ENCODE measurements at places on chromosomes 11 and 22.

DNA sequence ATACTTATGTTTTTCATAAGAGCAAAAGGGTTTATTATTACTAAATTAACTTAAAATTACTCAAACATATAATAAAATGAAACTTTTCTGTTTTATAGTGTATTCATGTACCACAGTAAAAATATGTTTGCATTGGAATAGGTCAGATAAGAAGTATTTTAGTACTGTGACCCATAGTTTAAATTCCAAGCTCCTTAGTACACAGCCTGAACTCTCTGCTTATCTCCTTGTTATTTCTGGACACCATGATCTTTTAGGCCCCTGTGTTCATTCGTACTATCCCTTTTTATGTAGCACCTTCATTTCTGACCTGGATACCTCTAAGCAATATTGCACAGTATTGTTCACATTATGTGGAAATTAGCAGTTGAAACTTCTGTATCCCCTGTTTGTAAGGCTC is 296.7 kb upstream of the SYN3 start:
- DNase-seq = peak; percentile 66

DNA sequence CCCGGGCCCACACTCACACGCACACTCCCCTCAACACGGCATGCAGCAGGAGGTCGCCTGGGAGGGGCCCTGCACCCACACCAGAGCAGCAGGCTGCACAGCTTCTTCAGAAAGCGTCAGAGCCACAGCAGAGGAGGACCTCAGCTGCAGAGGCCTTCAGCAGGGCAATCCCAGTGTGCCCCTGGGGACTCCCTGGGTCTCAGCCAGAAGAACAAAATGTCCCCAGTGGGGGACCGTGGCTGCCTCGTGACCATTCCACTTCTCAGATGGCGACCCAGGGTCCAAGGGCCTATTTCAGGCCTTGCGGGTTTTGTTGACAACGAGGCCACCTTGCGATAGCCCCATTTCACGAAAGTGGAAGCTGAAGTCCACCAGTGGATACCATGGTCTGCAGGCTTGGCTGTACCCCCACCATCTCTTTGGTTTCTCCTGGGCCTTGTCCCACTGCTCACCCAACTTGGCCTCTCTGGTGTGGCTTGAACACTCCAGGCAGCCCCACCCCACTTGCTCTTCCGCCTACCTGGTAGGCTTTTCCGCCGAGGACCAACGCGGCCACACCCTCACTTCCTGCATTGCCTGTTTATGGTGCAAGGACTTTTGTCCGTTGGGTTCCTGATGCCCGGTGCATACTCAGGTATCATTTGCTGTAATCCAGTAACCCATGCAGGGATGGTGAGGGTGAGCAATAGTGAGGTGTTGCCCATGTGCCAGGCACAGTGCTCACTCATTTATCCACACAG is 38.1 kb downstream of the MB start:
- DNase-seq = no peak

GRCh38 chr11:77075425-77075905 is 8.7 kb downstream of the CAPN5 start:
- DNase-seq = no peak

GRCh38 chr11:112795142-112795815 is 165.9 kb upstream of the NCAM1 start:
- DNase-seq = peak; percentile 34

- DNase-seq = peak; percentile 49
These were observed 52.9 kb downstream of the UVRAG start for GRCh38 chr11:75867778-75868374.

DNA sequence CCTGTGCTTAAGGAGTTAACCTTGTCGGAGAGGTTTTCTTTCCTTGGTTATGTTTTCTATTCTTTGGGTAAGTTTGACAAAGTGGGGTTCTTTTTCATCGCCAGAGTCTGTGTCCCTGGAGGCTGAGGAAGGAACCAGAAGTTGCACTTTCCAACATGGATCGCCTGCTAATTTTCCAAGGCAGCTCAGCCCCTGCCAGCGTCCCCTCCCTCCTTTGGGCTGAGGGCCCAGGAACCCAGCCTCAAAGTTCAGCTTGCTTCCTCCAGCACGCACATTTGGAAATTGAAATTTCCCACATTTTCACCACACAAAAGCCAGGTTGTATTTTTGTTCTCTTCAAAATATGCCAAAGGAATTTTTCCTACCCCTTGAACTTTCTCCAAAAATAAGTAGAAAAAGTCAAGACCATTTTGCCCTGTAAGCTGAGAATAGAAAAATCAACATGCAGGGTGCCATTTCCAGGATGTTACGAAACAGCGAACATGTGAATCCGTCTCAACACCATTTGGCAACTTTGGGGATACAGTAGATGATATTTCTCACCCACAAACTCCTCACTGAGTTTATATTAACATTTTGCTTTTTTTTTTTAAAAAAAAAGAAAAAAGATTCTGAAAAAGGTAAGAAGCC is 343.5 kb downstream of the TENM4 start:
- no peak for DNase-seq

- DNase-seq = no peak
These were observed 207.2 kb upstream of the CTSC start for GRCh38 chr11:88544656-88545280.

GRCh38 chr11:28417601-28418323 is 309.6 kb downstream of the METTL15 start:
- DNase-seq = no peak

- peak; percentile 57 for DNase-seq
These were observed 103.2 kb downstream of the C11orf65 start for GRCh38 chr11:108364159-108364558.

DNA sequence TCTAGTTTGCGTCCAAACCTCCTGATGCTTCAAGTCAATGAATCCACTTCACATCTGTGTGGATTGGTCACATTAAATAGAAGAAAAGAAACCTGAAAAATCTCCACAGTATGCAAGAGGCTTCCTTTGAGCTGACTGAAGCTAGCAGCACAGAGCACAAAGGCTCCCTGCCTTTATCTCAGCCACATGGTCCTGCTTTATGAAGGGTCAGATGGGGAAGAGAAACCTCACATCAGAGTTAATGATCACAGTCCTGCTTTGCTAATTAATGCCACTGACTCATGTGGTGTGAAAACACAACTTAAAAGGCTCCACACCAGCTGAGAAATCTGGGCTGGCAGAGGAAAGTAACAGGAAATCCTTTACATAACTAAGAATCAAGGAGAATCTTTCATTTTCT is 1291.0 kb downstream of the LRRC4C start:
- DNase-seq = no peak

DNA sequence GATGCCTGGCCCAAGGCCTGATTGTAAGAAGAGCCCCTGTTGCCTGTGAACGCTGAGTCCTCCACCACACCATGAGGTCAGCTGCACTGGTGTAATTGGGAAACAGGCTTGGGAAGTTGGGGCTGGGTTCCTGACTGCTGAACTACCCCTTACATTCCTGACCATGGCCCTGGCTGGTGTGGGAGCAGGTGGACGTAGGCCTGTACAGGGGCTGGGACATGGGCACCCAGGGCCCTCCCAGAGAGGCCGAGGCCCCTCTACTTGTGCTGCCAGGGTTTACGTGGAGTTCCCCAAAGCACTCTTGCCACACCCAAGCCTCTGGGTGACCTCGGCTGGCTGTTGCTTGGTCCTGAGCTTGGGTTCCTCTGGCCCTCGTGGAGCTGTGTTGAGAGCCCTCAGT is 5.4 kb downstream of the RELT start:
- no peak for DNase-seq

- no peak for DNase-seq
These were observed 207.5 kb downstream of the TBC1D22A start for GRCh38 chr22:46969961-46970360.

GRCh38 chr22:49959782-49960158 is 802 bp upstream of the PIM3 start:
- peak; percentile 22 for DNase-seq

DNA sequence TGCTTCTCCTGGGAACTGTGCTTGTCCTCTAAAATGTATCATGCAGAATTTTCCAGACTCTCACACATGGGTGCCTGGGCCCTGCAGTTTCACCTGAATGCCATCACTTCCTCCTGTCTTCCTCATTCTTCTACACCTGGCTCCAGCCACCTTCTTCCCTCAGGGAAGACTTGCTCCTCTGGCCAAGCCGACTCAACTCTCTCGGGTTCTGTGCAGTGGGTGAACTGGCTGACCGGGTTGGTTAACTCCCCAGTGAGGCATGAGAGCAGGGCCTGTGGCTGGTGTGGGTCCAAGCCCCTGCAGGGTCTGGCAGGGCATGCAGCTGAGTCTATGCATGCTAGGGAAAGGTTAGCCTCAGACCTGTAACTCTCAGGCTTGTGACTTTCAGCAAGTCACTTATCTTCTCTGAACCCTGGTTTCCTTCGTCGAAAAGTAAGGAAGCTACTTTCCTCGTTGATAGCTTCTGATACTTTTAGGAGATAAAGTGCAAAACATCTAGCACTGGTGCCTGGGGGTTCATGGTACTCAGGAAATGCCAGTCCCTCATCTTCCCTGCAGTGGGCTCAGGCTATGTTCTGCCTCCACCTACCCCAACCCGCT is 11.9 kb downstream of the CD82 start:
- no peak for DNase-seq

GRCh38 chr11:65880844-65881421 is 1.3 kb downstream of the CTSW start:
- no peak for DNase-seq

GRCh38 chr11:9772218-9772617 is 108.3 kb downstream of the SWAP70 start:
- DNase-seq = no peak

GRCh38 chr11:65498042-65498726 is 661 bp upstream of the MALAT1 start:
- peak; percentile 67 for DNase-seq

DNA sequence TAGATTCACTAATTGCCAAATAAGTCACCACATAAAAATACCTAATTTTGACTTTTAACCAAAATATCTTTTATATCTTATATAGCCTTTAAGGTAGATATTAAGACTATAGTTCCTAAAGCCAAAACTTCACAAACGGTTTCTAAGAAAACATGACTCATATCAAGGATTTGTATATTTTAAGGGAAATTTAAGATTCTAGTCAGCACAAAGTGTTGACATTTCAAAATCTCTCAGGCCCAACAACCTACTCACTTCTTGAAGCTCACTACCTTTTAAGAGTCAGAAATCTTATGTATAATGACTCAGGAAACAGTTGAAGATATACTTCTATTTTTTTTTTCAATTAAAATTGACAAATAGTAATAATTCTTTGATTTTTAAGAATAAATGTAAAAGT is 221.9 kb downstream of the SBF2 start:
- peak; percentile 19 for DNase-seq

- no peak for DNase-seq
These were observed 441.0 kb downstream of the NTM start for GRCh38 chr11:131811383-131811782.

DNA sequence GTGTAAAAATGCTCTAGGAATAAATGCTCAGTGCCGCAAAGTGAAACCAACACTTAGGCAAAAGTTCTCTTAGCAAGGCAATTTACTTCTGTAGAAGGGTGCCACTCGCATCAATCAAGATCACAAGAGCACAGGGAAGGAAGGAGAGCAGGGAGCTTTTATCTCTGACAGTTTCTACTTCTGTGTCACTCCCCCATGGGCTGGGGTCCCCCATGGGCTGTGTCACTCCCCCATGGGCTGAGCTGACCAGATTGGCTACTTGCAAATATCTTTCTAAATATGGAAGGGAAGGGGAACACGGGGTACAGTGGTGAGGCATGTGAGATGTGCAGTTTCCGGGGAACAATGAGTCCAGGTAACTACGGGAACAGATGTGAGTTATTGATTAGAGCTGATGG is 397 bp downstream of the OR52N2 start:
- DNase-seq = no peak

- DNase-seq = no peak
These were observed 4.7 kb downstream of the PDHX start for GRCh38 chr11:34921156-34921555.

GRCh38 chr11:124961972-124962609 is 8.1 kb downstream of the CCDC15 start:
- DNase-seq = peak; percentile 78

DNA sequence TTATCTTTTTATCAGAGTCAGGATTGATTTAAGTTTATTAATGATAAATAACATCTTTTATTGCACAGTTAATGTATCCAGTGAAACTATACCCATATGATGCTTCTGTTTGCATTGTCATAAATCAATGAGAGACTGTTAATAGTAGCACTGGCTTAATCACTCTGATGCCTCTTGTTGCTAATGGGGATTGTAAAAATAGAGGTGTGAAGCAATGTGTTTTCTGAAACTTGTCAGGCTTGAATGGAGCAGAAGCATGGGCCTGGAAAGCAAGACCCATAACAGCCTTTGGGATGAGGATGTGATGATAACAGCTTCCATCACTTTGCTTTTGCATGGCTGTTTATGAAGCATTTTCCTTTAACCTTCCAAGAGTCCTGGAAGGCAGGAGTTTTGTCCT is 319.7 kb downstream of the DDX10 start:
- DNase-seq = no peak

GRCh38 chr11:10487002-10487647 is 32.1 kb downstream of the AMPD3 start:
- no peak for DNase-seq

DNA sequence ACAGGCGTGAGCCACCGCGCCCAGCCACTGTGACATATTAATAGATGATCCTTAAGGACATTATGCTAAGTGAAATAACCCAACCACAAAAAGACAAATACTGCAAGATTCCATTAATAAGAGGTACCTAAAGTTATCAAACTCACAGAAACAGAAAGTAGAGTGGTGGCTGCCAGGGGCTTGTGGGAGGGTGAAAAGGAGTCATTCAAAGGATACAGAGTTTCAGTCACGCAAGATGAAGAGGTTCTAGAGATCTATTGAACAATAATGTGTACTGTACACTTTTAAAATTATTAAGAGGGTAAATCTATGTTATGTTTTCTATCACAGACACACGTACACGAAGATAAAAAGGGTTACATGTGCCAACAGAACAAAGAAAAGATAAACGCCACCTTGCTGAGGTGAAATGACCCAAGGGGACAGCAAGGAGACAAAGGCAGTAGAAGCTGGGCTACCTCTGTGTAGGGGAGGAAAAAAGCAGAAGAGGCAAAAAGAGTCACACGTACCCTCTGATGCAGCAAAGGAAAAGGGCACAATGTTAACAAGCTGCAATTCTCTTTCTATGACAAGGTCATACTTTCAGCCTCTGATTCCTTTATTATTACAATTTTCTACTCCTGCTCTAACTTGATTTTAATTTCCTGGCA is 65.3 kb downstream of the AMBRA1 start:
- no peak for DNase-seq

DNA sequence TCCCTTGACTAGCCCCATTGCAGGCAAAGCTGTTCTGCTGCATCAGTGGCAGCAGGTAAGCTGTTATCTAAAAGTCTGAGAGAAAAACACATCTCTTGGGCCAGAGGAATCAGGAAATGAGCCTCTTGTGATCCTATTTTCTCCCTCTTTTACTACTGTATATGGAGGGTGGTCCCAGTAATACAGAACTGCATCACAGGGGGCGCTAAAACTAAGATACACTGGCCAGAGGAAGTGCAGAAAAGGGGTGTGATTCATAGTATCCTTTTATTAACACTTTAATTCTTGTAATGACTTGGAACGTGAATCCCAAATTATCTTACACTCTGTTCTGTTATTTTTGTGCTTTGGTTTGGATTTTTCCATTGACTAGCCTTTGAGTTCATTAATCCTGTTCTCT is 8.8 kb upstream of the MED17 start:
- DNase-seq = no peak

- no peak for DNase-seq
These were observed 157.0 kb downstream of the GRIK4 start for GRCh38 chr11:120668537-120668936.
